CD4-positive, alpha-beta memory T cell (primary cell): ENCODE measurements at places on chromosomes 6 and 20. TPM values are rescaled to one million over a fixed set of nuclear protein-coding genes. Genes with fewer than 3 reads are reported as not detected.

Gene PDRG1
- 13.8 TPM for total RNA-seq

Gene FAM83C
- not detected for total RNA-seq

Gene NOX3
- total RNA-seq: not detected

Gene DNMT3B
- 0.38 TPM for total RNA-seq

Gene BPI
- total RNA-seq: not detected

Gene IPCEF1
- 92.5 TPM for total RNA-seq

Gene PACSIN1
- total RNA-seq: 2.3 TPM

DNA sequence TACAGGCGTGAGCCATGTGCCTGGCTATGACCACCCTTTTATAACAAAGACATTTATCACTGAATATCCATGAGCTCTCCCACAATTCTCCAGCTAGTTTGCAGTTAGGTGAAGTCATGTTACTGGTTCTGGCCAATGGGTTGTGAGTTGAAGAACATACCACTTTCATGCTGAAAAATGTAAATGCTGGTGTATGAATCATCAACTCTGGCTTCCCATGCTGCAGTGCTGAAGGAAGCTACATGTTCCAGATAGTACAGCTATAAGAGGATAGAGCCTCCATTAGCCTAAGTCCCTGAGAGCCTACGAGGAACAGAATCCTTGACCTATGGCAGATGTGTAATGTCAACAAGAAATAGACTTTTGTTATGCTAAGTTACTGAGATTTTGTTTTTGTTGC, 180.4 kb downstream of the BTBD9 start:
- H3K36me3 ChIP-seq: no peaks in the 10 kb centered on the region
- no peak for DNase-seq
- no peaks in the 10 kb centered on the region for H3K4me1 ChIP-seq
- no peaks in the 10 kb centered on the region for H3K27me3 ChIP-seq
- no peak overlapping the region for H3K27ac ChIP-seq

GRCh38 chr20:23165964-23166363, 79.8 kb upstream of the CD93 start:
- H3K27me3 ChIP-seq: no peaks in the 10 kb centered on the region
- H3K4me1 ChIP-seq: peaks cover 11% of the 10 kb centered on the region
- no peaks in the 10 kb centered on the region for H3K36me3 ChIP-seq
- H3K4me3 ChIP-seq: no peak overlapping the region

DNA sequence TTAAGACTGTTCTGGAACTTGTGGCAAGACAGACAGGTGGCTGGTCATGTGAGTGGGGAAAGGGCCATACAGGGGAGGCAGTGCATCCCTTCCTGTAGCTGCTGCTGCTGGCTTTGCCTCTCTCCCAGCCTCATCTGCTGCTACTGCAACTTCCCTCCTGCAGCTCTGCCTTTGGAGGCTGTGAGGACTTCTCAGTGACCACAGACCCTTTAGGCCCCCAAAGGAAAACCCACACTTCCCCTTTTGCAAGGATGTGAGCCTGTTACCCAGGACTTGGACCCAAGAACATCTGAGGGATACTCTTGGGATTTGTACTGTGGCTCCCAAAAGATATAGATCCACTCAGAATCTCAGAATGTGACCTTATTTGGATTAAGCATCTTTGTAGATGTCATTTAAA, 91.0 kb downstream of the TMEM170B start:
- no peak for DNase-seq
- no peaks in the 10 kb centered on the region for H3K4me1 ChIP-seq
- H3K27me3 ChIP-seq: no peaks in the 10 kb centered on the region
- no peak overlapping the region for H3K27ac ChIP-seq

GRCh38 chr6:153735761-153736160, 303.3 kb upstream of the OPRM1 start:
- no peaks in the 10 kb centered on the region for H3K4me1 ChIP-seq
- H3K4me3 ChIP-seq: no peak overlapping the region
- H3K27ac ChIP-seq: no peak overlapping the region
- H3K27me3 ChIP-seq: no peaks in the 10 kb centered on the region
- DNase-seq: no peak
- H3K36me3 ChIP-seq: no peaks in the 10 kb centered on the region

DNA sequence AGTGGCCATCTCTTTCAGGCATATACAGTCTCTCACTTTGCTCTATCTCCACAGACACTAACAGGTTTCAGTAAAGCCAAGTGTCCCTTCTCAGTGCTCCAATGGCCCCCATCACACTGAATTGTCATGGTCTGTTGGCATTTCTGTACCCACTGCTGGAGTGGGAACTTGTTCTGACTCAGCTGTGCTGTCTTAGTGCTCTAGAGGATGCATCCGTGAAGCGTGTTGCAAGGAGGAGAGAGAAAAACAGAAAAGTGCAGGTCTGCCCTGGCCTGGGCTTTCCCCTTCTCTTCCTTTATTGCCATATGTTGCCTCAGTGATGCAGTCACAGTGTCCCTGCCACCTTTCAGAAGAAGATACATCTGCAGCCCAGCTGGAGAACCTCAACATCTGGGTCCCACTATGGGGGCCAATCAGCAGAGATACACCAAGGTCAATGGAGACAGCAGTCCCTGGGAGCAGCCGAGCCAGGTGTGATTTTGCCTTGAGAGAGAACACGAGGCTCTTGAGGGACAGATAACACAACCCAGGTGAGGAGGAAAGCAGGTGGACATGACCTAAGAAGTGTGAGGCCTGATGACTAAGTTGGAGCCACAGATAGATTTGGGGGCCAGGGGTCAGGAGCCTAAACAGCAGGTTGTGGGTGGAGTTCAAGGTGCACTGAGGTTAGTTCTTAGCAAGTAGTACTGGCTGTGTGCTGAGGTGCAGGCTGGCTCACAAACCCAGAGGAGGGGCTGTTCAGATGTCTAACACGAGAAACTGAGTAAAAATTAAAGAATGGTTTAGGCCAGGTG, 5.6 kb upstream of the PLCG1 start:
- no peak overlapping the region for H3K27ac ChIP-seq
- no peaks in the 10 kb centered on the region for H3K27me3 ChIP-seq
- no peaks in the 10 kb centered on the region for H3K36me3 ChIP-seq
- no peak overlapping the region for H3K4me3 ChIP-seq
- DNase-seq: no peak
- peaks cover 36% of the 10 kb centered on the region for H3K4me1 ChIP-seq

GRCh38 chr6:87244380-87244779, 78.0 kb upstream of the SMIM8 start:
- H3K27ac ChIP-seq: no peak overlapping the region
- H3K4me1 ChIP-seq: no peaks in the 10 kb centered on the region

GRCh38 chr6:125746019-125746414, 3.4 kb upstream of the HEY2 start:
- no peaks in the 10 kb centered on the region for H3K36me3 ChIP-seq
- H3K4me1 ChIP-seq: peaks cover 41% of the 10 kb centered on the region
- peaks cover 56% of the 10 kb centered on the region for H3K27me3 ChIP-seq
- H3K27ac ChIP-seq: no peak overlapping the region
- H3K4me3 ChIP-seq: peak overlapping the region; percentile 13
- no peak for DNase-seq

DNA sequence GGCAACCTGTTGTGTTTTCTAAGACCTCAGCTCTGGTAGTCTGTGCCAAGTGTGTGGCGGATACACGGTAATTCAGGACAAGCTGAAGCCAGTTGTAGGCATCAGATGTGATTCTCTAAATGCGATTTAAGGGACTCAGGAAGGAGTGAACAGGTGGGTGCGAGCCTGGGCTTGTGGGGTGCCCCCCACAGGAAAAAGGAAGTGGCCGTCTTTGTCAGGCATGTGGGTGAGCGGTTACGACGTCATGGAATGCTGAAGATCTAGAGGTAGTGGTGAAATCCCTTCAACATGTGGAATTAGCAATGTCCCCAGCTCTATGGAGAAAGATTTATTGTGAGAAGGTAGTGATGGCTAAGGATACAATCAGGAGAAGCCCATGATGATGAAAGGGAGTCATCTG, 95.1 kb upstream of the EXOC2 start:
- H3K27me3 ChIP-seq: peaks cover 6% of the 10 kb centered on the region
- no peak overlapping the region for H3K27ac ChIP-seq
- peaks cover 5% of the 10 kb centered on the region for H3K4me1 ChIP-seq
- no peak overlapping the region for H3K4me3 ChIP-seq

DNA sequence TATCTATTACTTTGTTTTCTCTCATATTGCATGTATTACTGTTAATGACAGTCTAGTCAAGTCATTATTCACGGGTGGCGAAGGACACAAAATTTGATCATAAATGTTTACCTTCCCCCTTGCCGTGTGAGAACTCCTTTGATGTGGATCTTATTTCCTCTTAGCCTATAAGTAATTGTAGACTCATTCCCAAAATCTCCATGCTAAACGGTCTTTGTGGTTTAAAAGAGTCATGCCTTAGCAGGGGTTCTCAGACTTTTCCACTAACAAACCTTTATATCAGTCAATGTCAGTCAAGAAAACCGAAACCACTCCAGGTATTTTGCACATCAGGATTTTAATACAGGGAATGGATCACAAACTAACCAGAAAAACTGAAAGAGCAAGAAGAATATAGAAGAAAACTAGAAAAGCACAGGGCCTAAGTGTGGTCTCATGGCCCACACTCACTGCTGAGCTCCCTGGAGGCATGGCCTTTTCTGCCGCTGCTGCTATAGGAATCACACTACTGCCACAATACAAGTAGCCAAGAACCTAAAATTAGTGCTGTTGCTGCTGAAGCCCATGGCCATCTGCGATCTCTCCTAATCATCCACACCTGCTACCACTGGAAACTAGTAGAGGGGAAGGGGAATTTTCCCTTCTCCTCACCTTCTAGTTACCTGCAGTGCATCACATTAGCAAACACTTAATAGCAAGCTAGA, 186.0 kb upstream of the POU3F2 start:
- no peak for DNase-seq
- H3K4me3 ChIP-seq: no peak overlapping the region
- H3K27ac ChIP-seq: no peak overlapping the region
- H3K27me3 ChIP-seq: no peaks in the 10 kb centered on the region
- no peaks in the 10 kb centered on the region for H3K4me1 ChIP-seq

GRCh38 chr6:126640921-126641320, 301.0 kb downstream of the CENPW start:
- no peaks in the 10 kb centered on the region for H3K36me3 ChIP-seq
- H3K4me1 ChIP-seq: no peaks in the 10 kb centered on the region
- no peak overlapping the region for H3K4me3 ChIP-seq
- H3K27ac ChIP-seq: no peak overlapping the region
- H3K27me3 ChIP-seq: no peaks in the 10 kb centered on the region

DNA sequence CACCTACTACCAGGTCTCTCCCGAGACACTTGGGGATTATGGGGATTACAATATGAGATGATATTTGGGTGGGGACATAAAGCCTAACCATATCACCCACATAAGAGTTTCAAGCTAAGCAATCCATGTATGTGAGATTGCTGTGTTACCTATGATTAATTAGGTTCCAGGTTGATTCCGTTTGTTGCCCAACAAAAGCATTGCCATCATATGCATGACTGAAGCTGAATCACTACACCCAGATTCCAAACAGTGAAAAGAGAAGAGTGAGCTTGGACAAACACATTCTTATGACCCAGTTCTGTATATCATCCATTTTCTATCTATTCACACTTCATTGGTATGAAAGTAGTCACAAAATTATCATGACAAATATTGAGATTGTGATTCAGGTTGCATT, 952.5 kb upstream of the MAN1A1 start:
- no peaks in the 10 kb centered on the region for H3K36me3 ChIP-seq
- H3K27me3 ChIP-seq: no peaks in the 10 kb centered on the region
- no peaks in the 10 kb centered on the region for H3K4me1 ChIP-seq
- no peak overlapping the region for H3K27ac ChIP-seq

- no peak overlapping the region for H3K27ac ChIP-seq
- no peaks in the 10 kb centered on the region for H3K36me3 ChIP-seq
- H3K4me3 ChIP-seq: no peak overlapping the region
- DNase-seq: no peak
- peaks cover 14% of the 10 kb centered on the region for H3K27me3 ChIP-seq
- no peaks in the 10 kb centered on the region for H3K4me1 ChIP-seq
These were observed 24.9 kb downstream of the ZNF334 start for GRCh38 chr20:46488451-46488850.

DNA sequence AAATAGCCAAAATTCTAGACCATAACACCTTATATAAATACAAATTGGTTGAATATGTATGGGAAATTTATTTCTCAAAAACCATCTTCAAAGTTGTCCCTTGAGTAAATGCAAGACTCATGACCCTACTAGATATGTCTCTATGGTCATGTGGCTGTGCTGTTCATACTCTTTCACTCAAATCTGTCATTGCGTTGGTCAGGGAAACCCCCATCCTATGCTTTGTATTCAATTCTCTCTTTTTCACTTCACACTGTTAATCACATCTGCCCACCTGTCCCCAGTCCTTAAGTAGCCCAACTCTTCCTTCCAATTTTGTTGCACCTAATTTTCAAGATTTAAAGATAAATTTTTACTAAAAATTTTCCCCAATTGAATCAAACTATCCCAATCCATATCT, 51.0 kb downstream of the RPS12 start:
- H3K27ac ChIP-seq: no peak overlapping the region
- DNase-seq: no peak
- no peaks in the 10 kb centered on the region for H3K36me3 ChIP-seq

DNA sequence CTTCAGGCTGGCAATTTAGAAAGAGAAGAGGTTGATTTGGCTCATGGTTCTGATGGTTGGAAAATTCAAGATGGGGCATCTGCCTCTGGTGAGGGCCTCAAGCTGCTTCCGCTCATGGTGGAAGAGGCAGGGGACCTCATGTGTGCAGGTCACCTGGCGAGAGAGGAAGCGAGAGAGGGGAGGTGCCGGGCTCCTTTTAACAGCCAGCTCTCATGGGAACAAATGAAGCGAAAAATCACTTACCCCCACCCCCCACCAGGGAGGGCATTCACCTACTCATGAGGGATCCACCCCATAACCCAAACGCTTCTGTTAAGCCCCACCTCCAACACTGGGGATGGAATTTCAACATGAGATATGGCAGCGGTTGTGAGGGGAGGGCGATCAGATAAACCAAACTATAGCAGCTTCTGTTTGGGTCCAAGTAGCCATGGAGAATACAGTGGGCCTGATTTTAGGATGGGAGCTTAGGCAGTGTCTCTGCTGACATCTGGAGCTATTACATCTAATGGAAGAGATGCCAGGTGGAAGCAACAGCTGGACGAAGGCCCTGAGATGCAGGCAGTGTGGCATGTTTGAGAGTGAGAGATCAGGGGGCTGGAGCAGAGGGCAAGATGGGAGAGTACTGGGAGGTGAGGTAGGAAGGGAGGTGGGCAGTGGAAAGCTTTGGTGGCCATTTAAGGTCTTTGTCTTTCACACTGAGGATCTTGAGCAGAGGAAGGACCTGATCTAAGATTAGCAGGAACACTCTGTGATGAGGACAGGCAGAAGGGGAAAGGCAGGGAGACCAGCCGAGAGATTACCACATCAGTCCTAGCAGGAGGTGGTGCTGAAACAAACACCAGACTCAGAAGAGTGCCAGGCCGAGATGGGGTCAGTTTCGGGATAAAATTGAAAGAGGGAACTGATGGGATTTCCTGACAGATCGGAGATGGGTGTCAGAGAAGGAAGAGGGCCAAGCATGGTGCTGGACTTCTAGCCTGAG, 161.8 kb downstream of the NFATC2 start:
- no peaks in the 10 kb centered on the region for H3K36me3 ChIP-seq
- H3K27ac ChIP-seq: no peak overlapping the region
- H3K4me3 ChIP-seq: no peak overlapping the region
- DNase-seq: no peak
- no peaks in the 10 kb centered on the region for H3K4me1 ChIP-seq
- no peaks in the 10 kb centered on the region for H3K27me3 ChIP-seq
